ENCODE measurements at places on chromosomes 3 and 15.
A peak's percentile ranks its signal among the peaks of the same experiment; 100 is the strongest.

DNA sequence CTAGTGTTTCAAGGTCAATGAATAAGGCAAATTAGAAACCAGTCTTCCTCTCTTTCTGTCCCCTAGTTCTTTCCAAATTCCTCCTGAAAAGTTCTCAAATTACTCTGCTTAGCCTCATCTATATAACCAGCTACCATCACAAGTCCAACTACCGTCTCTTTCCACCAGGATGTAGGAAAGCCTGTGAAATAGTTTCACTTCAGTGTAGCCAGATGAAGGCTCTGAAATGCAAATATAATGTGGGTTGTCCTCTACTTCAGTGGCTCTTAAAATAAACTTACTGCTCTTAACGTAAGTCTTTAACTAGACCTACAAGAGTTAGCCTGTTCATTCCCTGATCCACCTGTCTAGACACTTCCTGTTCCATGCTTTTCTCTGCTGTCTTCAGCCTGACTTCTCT, 827.7 kb downstream of the ROBO1 start:
- no peaks in the 10 kb centered on the region for H3K27me3 ChIP-seq
- no peak overlapping the region for H3K27ac ChIP-seq
- H3K4me1 ChIP-seq, result no peaks in the 10 kb centered on the region
- DNase-seq, result no peak

DNA sequence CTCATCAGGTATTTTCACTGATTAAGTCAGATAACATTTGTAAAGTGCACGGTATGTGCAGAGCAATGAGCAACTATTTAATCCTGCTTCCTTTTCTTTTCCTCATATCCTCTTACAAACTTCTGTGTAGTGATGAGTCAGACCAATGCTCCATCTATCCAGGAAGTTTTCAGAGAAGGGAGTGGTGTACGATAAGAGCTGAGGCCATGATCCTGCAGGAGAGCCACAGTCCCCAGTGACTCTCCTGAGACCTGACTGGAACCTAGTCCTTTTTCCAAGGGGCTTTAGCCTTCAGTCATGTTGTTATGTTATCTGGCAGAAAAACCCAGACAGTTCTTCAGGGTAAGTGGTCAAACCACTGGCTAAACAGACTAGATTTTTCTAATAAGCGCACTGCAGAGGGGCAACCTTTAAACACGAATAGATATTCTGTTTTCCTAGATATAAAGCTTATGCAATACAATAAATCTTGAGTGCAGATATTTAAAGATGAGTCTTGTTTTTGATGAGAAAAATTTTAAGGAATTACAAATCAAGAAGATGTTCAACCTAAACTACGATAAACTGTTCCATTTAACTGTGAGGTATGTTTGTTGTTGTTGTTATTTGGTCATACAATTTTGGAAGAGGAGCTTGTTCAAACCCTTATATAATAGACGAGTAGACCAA, 110.5 kb upstream of the RAP2B start:
- no peaks in the 10 kb centered on the region for H3K27me3 ChIP-seq
- DNase-seq, result no peak
- no peak overlapping the region for H3K4me3 ChIP-seq
- no peak overlapping the region for H3K27ac ChIP-seq
- no peaks in the 10 kb centered on the region for H3K4me1 ChIP-seq

- DNase-seq, result no peak
- H3K36me3 ChIP-seq, result no peaks in the 10 kb centered on the region
- peaks cover 6% of the 10 kb centered on the region for H3K4me1 ChIP-seq
- no peak overlapping the region for H3K27ac ChIP-seq
- H3K4me3 ChIP-seq, result no peak overlapping the region
- H3K27me3 ChIP-seq, result no peaks in the 10 kb centered on the region
Observed at GRCh38 chr15:25830844-25831451, 32.2 kb downstream of the ATP10A start.

GRCh38 chr3:36058404-36059030, 321.8 kb upstream of the STAC start:
- H3K4me3 ChIP-seq, result no peak overlapping the region
- H3K27me3 ChIP-seq, result no peaks in the 10 kb centered on the region
- DNase-seq, result no peak
- peaks cover 13% of the 10 kb centered on the region for H3K36me3 ChIP-seq

GRCh38 chr15:52113708-52114107, 1.1 kb upstream of the BCL2L10 start:
- DNase-seq, result no peak
- H3K27ac ChIP-seq, result no peak overlapping the region
- H3K36me3 ChIP-seq, result no peaks in the 10 kb centered on the region
- no peak overlapping the region for H3K4me3 ChIP-seq
- H3K4me1 ChIP-seq, result peaks cover 34% of the 10 kb centered on the region

GRCh38 chr3:98754483-98754882, 8.7 kb upstream of the ST3GAL6 start:
- H3K4me1 ChIP-seq, result peaks cover 6% of the 10 kb centered on the region
- no peak overlapping the region for H3K27ac ChIP-seq
- no peak overlapping the region for H3K4me3 ChIP-seq
- no peaks in the 10 kb centered on the region for H3K27me3 ChIP-seq
- H3K36me3 ChIP-seq, result no peaks in the 10 kb centered on the region

GRCh38 chr15:68229386-68230156, at the start of gene CLN6:
Gene CLN6 (minus strand): TSS chr15:68229728. CDS start chr15:68229584, 144 bp downstream.
- H3K4me3 ChIP-seq, result peak within 1 kb of the TSS; percentile 93
- DNase-seq, result peak; percentile 84
- peaks cover 6% of the 10 kb centered on the region for H3K36me3 ChIP-seq
- H3K27ac ChIP-seq, result peak within 1 kb of the TSS; percentile 85
- H3K4me1 ChIP-seq, result peaks cover 31% of the 10 kb centered on the region

DNA sequence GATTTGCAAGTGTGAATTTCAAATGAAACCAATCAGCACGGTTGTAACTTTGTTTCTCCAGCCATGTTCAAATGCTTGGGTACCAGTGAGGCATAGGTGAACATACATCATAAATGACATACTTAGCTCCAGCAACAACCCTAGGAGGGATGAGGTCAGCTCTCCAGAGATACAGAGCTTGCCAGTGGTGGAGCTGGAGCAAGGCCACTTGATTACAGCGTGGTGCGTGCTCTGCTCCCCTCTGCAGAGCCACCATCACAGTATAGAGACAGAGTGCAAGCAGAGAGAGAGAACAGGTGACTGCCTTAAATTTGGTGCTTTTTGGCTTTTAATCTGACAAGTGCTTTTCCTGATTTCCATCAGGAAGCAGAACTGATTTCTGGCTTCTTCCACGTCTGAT, 275.1 kb downstream of the PDZRN3 start:
- H3K4me1 ChIP-seq, result peaks cover 10% of the 10 kb centered on the region
- no peak for DNase-seq
- no peaks in the 10 kb centered on the region for H3K36me3 ChIP-seq
- H3K4me3 ChIP-seq, result no peak overlapping the region
- H3K27me3 ChIP-seq, result no peaks in the 10 kb centered on the region

DNA sequence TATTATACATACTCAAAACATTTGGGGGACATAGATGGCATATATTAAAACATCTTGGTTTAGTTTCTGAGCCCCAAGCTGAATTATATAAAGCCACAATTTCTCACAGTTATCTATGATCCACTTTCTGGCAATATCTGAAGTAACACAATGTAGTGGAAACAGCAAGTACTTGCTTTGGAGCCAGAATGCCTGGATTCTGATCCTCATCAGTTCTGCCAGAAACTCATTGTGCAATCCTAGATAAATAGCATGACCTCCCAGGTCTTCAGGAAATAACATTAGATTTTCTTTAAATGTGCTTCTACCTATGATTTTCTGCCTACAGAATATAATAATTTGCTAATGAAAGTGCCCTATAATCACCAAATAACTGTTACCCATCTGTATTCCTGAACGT, 544.9 kb downstream of the NAALADL2 start:
- H3K27ac ChIP-seq, result no peak overlapping the region
- no peaks in the 10 kb centered on the region for H3K36me3 ChIP-seq
- DNase-seq, result no peak
- no peaks in the 10 kb centered on the region for H3K27me3 ChIP-seq

- no peak for DNase-seq
- H3K27ac ChIP-seq, result no peak overlapping the region
- peaks cover 9% of the 10 kb centered on the region for H3K36me3 ChIP-seq
- no peaks in the 10 kb centered on the region for H3K4me1 ChIP-seq
Observed at GRCh38 chr3:37779289-37780152, 82.2 kb upstream of the CTDSPL start.

GRCh38 chr3:183354325-183354831, 74.0 kb downstream of the MCF2L2 start:
- H3K4me1 ChIP-seq, result no peaks in the 10 kb centered on the region
- no peak overlapping the region for H3K4me3 ChIP-seq
- no peaks in the 10 kb centered on the region for H3K27me3 ChIP-seq
- no peaks in the 10 kb centered on the region for H3K36me3 ChIP-seq
- DNase-seq, result no peak
